ENCODE measurements at places on chromosomes 4 and X.
A peak's percentile ranks its signal among the peaks of the same experiment; 100 is the strongest.

GRCh38 chrX:128927363-128927762 lies 595.9 kb downstream of the SMARCA1 start:
- no peak for DNase-seq

GRCh38 chr4:176435901-176436292 lies 116.1 kb downstream of the SPCS3 start:
- peak; percentile 23 for DNase-seq

DNA sequence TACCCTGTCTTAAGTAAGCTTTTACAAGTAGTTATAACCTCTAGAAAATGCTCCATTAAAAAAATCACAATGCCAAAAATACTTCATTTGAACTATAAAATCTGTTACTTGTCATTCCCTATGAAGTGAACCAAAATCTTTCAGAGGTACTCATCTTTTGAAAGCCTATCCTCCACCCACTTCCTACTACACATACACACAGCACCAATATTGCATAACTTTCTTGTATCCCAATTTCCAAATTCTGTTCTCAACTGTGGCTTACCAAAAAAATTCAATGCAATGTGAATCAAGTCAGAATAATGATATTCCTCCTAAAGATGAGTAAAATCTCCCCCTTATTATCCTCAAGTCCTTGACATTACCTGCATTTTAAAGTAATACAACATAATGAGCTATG lies 15.9 kb downstream of the DHX15 start:
- DNase-seq, result peak; percentile 41

GRCh38 chr4:88859191-88859812 lies 161.7 kb upstream of the NAP1L5 start:
- DNase-seq, result peak; percentile 35

GRCh38 chrX:106246511-106246910 lies 78.4 kb downstream of the PWWP3B start:
- peak; percentile 60 for DNase-seq

- DNase-seq, result no peak
Observed at GRCh38 chr4:10321931-10322330, 135.3 kb downstream of the ZNF518B start.

DNA sequence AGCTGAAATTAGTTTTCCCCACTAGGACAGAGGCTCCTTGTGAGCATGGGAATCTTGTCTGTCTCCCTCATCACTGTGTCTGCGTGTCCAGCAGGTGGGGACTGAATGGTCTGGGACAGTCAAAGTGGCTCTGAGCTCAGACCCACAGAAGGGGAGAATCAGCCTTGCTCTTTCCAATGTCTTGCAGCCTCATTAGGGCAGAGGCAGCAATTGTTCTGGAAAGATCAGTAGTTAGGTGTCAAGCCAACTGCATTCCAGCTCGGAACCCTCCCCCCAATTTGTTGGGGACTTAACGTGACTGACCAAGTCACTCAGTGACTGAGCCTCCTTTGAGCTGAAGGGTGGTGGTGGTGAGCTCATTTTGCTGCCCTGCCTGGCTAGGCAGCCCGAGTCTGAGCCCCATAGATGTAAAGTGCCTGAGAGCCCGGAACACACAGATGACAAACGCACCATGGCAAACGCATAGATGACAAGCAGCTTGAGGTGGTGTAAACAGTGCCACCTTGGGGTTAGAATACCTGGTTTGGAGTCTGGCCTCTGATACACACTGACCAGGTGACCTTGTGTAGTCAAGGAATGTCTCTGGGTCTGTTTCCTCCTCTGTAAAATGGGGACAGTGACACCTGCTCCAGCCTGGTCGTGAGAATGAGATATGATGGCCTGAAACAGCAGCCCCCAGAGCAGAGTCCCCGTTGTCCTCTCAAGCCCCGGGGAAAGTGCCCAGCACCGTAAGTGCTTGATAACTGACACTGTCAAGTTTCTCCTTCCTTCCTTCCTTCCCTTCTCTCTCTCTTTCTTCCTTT lies 2.7 kb upstream of the SORCS2 start:
- no peak for DNase-seq

DNA sequence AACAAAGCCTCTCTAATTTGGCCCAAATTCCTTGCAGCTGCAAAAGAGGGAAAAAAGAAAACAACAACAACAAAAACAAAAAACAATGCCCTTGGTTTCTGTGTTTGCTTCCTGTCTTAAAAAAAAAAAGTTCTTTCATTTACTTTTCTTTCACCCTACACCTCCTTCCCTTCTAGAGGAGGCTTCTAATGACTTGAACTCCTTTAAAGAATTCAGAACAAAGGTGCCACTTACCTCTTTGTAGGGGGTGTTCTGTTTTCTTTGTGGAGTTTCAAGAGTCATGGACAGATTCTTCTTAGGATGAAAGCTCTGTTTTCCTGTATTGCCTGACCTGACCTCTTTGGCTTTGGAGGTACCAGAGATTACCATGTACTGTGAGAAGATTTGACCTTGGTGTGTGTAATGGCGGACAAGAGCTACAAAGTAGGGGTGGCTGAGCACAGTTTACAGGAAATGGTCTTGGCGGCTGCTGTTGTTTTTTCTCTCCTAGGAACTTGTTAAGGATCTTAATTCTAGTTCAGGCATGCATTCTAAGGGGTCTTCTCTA lies 72.4 kb upstream of the S100G start:
- no peak for DNase-seq

DNA sequence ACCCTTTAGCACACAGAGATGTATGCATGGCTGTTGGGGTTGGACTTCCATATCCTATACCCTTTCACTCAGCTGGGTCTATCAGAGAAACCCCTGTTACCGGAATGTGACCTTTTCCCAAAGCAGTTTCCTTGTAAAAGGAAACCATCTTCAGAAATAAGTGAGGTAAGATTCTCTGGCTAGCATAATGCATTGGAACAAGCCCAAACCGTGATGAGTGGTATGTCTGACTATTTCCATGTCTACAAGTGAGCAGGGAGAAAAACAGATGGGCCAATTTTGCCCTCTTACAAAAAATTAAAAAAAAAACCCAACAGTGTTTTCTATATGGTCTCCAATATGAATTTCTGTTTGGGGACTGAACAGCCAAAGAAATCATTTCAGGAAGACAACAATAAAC lies 283.9 kb downstream of the SMARCA1 start:
- no peak for DNase-seq

- DNase-seq, result no peak
Observed at GRCh38 chr4:172207258-172207657, 394.1 kb downstream of the GALNTL6 start.

- no peak for DNase-seq
Observed at GRCh38 chrX:120999413-120999812, 13.9 kb upstream of the CT47A1 start.

DNA sequence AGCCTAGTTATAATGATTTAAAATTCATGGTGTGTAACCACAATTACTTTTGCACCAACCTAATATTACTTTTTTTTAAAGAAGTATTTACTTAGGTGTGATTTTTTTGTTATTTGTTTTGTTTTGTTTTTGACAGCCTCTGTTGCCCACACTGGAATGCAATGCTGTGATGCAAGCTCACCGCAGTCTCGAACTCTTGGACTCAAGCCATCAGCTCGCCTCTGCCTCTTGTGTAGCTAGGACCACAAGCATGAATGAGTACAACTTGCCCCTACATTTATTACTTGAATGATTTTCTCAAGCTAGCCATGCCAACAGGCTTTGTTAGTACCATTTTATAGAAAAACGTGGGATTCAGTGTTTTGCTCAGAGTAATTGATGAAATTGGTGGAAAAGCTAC lies 488.8 kb upstream of the CPEB2 start:
- peak; percentile 67 for DNase-seq

DNA sequence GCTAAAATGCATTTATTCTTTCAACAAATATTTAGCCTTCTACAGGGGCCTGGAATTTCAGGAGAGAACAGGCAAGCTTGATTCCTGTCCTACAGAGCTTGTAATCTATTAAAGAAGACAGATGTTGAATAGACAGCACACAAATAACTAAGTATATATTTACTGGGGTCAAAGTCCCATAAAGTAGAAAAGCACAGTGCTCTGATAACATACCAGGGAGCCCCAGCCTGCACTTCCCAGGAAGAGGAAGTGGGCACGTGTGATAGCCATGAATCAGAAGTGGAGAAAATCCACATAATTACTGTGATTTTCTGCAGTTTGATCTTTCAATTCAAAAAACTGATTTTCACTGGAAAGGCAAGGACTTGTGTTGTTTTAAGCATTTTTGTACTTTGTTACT lies 129.1 kb downstream of the EGF start:
- DNase-seq, result no peak

DNA sequence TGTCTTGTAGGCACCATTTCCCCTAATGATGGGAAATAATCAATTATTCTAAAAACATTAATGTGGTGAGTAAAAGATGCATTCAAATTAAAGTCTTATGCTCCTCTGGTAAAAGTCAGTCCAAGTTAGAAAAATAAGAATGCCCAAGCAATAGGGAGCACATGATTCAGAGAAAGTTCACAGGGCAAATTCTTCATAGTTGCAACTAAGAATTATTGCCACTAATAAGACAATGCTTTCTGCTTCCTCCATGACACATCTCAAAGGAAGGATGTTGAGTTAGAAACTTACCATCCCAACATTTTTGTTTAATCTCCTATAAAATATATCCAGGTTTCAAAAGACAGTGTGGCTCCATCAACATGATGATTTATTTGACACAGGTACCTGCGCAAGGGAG lies 26.3 kb downstream of the PHOX2B start:
- no peak for DNase-seq

- no peak for DNase-seq
Observed at GRCh38 chr4:118759481-118759880, 74.3 kb downstream of the METTL14 start.

DNA sequence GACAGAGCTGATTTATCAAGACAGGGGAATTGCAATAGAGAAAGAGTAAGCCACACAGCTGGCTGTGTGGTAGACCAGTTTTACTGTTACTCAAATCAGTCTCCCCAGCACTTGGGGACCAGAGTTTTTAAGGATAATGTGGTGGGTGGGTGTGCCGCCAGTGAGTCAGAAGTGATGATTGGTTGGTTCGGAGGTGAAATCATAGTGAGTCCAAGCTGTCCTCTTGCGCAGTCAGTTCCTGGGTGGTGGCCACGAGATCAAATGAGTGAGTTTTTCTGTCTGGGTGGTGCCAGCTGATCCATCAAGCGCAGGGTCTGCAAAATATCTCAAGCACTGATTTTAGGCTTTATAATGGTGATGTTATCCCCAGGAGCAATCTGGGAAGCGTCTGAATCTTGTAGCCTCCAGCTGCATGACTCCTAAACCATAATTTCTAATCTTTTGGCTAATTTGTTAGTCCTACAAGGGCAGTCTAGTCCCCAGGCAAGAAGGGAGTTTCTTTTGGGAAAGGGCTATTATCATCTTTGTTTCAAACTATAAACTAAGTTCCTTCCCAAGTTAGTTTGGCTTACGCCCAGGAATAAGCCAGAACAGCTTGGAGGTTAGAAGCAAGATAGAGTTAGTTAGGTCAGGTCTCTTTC lies 44.0 kb upstream of the PPP1R2C start:
- DNase-seq, result peak; percentile 41

DNA sequence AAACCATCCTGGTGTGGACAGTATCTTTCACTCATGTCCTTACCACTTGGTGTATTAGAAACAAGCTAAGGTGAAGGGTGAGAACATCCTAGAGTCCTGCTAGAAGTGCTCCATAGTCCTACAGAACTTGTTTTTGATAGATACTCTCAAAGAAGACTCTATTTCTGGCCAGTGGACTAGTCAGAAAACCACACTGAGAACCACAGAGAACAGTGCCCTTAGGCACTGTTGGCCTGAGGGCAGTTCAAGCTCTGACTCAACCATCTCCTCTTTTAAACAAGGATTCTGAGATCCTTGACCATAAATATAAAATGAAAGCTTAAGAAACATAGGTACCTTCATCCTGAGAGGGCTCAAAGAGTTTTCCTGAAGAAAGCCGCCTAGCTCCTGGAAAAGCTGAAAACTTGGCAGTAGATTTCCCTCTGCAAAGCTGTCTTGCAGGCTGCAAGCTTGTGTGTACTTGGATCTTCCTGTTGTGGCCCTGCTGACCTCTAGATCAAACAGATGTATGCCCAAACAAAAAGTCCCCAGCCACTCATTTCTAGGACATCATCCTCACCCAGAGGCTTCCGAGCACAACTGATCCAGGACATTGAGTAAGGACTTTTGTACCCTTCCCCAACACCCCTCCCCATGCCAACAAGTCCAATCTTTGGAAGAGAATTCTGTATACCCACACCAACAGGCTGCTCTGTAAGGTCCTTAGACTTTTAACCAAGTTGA lies 111.6 kb upstream of the CXCL13 start:
- peak; percentile 2 for DNase-seq

DNA sequence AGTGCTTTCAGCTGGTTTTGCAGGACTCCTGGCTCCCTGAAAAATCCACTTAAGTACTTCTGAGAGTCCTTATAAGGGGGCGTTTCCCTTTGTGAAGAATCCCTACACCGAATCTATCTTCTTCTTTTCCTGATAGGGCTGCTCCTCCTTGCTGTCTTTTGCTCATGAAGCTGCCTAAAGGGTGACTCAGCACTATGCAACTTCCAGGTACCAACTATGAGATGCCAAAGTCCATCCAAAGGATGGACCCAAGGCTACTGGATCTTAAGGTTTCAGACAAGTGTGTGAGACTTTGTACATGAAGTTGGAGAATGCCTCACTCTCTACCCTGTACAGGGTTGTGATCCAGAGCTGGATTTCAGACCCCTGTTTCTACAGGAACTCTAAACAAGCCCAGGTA lies 485.0 kb upstream of the FAT1 start:
- DNase-seq, result no peak

DNA sequence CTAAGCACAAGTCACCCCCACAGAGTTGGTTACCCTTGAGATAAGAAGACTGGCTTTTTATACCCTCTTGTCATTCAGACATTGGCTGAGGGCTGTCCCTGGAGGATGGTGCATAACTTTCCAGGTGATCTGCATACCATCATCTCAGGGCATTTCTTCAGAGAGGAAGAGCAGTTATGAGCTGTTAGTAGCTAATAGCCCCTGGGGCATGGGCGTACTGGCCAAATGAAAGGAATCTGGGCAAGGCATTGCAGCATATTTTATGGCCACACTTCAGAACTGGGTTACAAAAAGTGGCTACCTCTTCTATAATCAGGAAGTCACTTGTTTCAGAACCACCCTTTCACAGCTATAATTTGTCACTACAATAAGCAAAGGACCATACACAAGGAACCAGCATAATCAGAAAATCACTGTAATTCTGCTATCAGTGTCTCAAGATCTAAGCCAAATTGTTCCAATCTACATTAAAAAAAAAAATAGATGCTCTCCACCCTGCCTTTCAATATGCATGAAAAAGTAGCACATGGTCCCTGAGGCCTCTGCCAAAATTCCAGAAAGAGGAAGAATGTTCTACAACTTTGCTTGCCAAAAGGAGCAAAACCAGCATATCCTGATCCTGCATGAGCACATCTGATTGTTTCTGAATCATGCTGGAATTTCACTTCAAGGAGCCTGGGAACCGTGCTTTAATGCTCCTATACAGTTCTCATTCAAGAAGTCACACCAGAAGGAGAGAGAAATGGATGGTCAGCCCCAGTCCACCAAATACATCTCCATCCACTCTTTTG lies 92.0 kb downstream of the TMEM144 start:
- peak; percentile 88 for DNase-seq

- DNase-seq, result no peak
Observed at GRCh38 chr4:1191621-1192020, 19.2 kb upstream of the SPON2 start.

- DNase-seq, result peak; percentile 44
Observed at GRCh38 chr4:56512166-56512565, 6.6 kb downstream of the ARL9 start.

GRCh38 chr4:8772499-8773123 lies 99.0 kb downstream of the HMX1 start:
- DNase-seq, result no peak
